Naive thymus-derived CD4-positive, alpha-beta T cell (primary cell): ENCODE measurements at places on chromosomes 3 and 15.
A peak's percentile ranks its signal among the peaks of the same experiment; 100 is the strongest.

DNA sequence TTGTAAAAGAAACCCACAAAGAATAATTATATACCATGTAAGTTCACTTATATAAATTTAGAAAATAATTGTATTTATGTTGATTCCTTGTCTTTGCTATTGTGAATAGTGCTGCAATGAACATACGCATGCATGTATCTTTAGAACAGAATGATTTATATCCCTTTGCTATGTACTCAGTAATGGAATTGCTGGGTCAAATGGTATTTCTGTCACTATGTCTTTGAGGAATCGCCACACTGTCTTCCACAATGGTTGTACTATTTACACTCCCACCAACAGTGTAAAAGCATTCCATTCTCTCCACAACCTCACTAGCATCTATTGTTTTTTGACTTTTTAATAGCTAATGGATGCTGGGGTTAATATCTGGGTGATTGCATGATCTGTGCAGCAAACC is 149.4 kb upstream of the CNTN3 start:
- DNase-seq: no peak

DNA sequence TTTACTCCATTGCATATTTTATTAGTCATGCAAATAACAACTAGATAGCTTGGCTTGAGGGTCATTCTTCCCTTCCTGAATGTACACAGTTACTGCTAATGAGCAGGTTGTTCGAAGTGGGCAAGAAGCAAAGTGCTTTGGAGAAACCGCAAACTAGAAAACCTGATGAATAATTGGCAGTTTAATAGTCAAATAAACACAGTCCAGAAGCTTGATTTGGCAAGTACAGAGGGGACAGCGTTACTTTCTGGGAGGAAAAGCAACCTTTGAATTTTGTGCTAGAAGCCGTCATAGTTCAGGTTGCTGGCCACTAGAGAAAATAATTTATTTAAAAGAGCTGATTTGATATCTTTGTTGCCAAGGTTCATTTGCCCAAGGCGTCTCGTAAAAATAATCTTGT is 94.9 kb downstream of the MFSD1 start:
- no peak for DNase-seq

GRCh38 chr3:18717598-18717997 is 292.5 kb upstream of the SATB1 start:
- no peak for DNase-seq

DNA sequence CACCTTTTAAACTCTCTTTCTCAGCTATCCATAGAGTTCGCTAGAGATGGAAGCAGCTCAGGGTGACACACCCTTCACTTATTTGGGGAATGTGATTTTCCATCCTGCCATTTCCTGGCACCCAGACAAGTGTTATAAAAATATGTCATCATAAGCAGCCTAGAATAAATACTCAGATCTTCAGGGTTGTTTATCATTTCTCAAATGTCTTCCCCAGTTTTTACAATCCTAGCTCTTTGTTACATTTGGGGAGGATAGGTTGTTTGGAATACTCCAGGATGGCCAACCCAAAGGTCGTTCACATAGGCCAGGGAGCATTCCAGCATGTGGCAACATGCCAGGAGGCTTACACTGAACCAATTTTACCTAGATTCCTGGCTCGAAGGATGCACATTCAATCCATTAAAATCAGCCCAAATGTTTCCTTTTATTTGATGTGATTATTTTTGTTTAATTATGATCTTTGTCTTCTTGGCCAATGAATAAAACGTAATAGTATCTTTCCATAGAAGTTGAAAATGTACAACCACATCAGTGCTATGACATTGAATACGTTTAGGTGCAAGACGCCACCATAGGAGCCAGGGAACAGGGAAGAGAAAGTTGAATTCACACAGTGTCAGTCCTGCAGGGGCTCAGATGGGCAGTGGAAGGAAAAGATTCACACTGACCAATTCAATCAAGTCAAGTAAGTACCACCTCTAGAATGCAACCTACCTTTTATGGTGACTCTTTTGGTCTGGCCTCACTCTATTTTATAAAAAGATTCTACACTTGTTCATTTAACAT is 537.7 kb upstream of the MDFIC2 start:
- DNase-seq: no peak

- no peak for DNase-seq
Measured at GRCh38 chr15:72554471-72555425, 80.6 kb downstream of the ARIH1 start.

DNA sequence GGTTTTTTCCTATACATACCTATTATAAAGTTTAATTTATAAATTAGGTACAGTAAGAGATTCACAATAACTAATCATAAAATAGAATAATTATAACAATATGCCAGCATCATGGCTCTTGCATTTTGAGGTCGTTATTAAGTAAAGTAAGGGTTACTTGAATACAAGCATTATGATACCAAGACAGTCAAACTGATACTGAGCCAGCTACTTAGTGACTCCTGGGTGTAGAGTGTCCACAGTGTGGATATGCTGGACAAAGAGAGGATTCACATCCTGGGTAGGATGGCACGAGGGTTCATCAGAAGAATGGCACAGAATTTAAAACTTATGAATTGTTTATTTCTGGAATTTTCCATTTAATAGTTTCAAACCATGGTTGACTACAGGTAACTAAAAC is 157.2 kb upstream of the IL12A start:
- DNase-seq: no peak

DNA sequence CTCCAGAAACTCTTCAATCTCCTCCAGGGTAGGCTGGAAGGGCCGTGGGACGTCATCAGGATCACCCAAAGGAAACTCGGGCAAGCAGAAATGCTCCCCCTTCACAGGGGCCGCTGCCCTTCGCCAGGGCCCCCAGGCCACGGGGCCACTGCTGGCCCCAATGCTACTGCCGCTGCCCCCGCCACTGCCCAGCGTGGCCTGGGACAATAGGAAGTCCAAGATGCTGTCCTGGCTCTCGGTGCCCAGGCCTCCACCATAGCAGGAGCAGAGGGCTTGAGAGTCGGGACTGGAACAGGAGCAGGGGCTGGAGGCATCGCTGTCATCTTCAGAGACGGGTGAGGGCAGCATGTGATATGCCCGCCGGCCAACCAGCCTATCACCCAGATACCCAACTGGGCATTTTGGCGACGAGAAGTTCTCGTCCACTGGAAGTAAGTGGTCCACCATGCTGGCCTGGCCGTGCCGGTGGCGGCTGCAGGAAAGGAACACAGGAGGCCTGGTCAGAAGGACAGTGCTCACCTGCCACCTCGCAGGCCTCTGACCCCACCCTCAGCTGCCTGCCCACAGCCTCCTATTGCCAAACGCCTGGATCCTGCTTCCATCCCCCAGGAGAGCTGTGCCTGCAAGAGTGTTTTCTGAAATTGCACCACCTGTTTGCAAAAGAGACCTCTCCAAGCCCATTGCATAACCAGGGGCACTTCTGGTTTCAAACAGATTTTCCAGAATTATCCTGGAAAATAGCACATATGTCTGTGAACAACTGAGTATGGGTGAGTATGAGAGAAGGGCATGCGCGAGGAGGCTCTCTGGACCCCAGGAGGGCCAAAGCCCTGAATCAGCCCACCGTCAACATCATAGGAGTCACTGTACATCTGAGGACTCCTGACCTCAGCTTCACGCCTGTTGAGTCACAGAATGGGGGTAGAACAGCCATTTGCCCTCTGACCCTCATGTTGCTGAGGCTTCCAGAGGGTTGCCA is 4.4 kb downstream of the KLF15 start:
- DNase-seq: no peak

DNA sequence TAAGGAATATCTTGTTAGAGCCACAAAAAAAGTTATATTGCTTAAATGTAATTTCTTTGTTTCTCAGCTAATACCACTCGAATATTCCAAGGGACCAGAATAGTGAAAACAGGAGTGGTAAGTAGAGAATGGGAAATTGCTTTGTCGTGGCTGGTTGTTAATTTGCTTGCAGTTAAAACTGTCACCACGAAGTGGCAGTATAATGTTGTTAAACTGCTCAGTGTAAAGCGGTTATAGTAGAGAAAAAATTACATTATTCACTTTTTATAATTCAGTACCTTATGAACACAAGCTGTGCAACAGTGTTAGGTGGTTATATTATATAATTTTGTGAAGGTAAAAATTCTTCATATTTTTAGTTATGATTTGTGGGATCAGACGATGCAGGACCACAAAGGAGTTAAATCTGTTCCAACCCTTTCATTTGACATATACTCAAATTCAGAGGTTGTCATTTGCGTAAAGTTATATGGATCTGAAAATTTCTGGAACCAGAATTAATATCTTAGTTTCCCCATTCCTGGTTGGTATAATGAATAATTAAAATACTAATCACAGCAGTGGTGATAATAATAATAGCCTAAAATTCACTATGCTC is 171.8 kb downstream of the FEZF2 start:
- DNase-seq: no peak

- no peak for DNase-seq
Measured at GRCh38 chr3:181464033-181464694, 247.6 kb upstream of the SOX2 start.

DNA sequence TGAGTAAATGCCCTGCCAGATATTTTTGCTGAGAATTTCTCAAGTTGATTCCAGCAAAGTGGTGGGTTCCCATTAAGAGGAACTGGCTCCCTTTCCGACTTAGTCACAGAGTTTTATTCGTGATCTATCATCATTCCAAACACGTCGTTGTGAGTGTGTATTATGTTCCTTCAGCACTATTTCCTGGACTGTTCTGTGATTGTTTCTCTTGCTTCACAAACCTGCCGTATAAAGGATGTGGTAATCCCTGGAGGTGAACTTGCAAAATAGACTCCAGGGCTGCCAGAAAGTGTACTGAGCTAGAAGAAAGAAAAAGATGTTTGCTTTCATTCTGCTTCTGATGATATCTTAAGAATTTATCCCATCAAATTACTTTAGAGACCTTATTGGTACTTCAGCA is 14.5 kb upstream of the CAPN3 start:
- DNase-seq: no peak

- no peak for DNase-seq
Measured at GRCh38 chr3:119538772-119539171, 20.6 kb downstream of the CD80 start.

DNA sequence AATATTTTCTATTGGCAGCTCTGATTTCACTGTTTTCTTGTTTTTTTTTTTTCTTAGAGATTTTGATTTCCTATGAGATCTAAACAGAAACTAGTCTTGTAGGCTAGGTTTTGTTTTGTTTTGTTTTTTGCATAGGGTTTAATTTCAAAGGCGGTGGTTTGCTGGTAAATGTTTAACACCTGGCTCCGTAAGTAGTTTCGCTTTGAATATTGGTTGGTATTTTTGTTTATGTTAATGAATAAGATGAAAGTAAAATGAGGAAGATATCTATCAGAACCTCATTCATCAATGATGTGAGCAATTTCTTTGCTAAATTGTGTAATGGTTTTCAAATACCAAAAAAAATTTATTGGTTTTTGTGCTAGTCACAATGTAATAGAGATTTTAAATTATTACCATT is 39.7 kb upstream of the TM4SF1 start:
- no peak for DNase-seq

DNA sequence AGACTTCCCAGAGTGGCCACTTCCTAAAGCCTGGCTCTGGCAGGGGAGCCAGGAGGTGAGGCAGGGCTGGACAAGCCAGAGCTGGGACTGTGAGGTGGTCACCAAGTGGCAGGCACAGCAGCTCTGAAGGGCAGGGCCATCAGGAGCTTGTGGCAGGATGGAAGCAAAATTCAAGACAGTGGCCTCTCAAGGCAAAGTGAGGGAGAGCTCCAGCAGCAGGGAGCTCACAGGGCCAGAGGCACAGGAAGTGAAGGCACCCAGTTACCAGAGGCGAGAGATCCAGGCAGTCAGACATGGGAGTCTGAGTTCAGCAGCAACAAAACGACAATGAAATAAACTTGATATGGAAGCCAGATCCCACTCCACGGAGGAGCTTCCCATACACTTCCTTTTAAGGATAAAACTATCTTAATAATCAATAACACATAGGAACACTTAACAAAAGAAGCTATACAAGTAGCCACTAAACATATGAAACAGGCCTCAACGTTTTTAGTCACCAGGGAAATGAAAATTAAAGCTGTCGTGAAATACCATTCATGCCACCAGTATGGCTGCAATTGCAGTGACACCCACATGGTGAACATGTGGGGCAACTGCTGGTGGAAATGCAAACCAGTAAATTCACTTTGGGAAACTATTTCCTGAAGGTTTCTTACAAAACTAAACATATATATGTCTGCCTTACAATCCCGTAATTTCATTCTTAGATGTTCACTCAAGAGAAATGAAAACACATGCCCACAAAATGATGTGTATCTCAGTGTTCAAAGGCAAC is 35.4 kb upstream of the TMEM158 start:
- no peak for DNase-seq

GRCh38 chr3:135169651-135170050 is 374.6 kb downstream of the EPHB1 start:
- DNase-seq: no peak

DNA sequence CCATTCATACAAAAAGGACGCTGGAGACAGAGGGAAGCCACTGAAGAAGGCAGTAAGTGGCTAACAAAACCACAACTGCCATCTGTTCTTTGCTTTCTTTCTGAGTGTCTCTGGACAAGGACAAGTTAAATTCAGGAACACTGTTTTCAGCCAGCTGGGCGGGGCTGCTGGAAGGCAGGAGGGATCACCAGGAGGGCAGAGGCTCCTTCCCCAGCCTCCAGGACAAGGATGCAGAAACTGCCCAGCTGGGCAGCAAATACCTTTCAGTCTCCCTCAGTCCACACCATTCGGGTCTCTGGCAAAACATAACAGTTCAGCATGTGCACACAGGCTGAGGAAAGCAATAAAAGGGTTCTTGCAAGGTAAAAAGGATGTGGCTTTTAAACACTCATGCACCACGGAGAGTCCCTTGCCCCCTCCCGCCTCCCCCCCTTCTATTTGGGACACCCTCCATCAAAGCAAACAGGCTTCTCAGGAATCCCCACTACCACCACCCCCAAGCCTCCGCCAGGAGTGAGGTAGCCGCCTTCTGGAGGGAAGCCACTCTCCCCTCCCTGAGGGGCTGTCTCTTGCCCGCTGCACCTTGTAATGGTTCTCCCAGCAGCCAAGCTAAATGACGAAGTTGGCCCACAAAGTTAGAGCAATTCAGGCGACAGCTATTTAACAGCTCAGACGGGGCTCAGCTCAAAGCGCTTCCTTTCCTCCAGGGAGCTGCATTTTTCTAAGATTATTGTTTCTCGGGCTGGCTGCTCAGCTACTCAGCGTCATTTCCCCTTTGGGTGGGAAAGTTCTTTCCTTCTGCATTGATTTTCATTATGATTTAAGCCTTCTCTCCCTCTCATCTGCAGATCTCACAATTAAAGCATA is 3.8 kb downstream of the HEG1 start:
- peak; percentile 92 for DNase-seq

GRCh38 chr3:74409066-74409465 is 205.4 kb downstream of the CNTN3 start:
- DNase-seq: no peak

DNA sequence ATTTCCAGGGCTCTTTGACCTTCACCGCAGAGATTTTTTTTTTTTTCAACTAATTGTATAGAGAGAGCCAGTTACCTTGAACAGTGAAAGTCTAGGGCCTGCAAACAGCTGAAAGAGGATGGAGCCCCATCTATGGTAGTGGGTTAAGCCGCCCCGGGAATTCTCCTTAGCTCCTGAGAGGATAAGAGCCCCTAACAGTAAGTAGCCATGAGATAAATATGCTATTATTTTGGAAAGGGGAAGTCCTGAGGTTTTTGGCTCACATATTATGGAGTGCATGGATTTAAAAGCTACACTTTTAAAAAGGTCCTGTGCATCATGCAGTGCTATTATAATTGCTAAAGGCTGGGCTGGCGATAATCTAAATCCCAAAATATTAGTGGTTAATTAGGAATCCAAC is 115.0 kb downstream of the FBN1 start:
- no peak for DNase-seq
